ENCODE measurements at places on chromosomes 2 and 18.
A peak's percentile ranks its signal among the peaks of the same experiment; 100 is the strongest.

- DNase-seq, result no peak
Measured at GRCh38 chr2:69716555-69717120, 25.3 kb upstream of the ANXA4 start.

GRCh38 chr2:18119883-18120282, 241.4 kb downstream of the KCNS3 start:
- DNase-seq, result no peak

GRCh38 chr2:133818661-133819060, 250.4 kb upstream of the NCKAP5 start:
- no peak for DNase-seq

GRCh38 chr2:72913486-72914205, 3.7 kb upstream of the EMX1 start:
- DNase-seq, result no peak

GRCh38 chr2:167863377-167863776, 384.0 kb downstream of the STK39 start:
- no peak for DNase-seq

DNA sequence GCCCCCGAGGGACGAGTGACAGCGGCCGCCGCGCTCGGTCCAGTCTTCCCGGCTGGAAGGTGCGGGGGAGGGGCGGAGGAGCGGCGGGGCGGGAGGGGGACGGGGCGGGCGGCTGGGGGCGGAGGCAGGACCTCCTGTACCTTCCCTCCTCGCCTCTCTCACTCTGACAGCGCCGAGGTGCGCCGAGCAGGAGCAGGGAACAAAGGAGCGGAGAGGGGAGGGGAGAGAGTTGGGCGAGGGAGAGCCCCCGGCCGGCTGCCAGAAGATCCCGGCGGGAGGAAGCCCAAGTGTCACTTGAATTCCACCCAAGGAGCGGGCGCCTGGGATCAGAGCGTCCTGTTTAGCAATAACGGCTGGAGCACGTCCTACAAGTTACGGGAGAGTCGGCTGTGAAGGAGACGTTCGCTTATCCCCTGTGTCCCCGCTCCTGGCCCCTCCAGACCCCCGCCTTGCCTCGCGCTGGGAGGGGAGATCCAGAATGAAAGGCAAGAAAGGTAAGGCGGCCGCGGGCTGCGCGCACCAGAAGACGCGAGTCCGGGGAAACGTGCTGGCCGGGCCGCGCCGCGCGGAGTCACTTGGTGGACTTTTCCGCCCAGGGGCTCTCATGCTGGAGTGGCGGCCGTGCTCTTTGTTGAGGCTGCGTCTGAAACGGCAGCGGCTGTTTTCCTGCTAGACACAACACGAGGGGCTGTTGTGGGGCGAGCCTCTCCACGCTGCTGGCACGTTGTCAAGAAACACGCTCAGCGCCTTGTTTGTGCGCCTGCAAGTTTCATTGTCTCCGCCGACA, at the start of gene TGIF1:
Gene TGIF1 (plus strand): TSS at position 161 of the 787 bp plus-strand sequence. CDS start 318 bp downstream, at position 479.
- DNase-seq, result peak; percentile 38

- no peak for DNase-seq
Measured at GRCh38 chr2:128449226-128450061, 130.8 kb upstream of the HS6ST1 start.

DNA sequence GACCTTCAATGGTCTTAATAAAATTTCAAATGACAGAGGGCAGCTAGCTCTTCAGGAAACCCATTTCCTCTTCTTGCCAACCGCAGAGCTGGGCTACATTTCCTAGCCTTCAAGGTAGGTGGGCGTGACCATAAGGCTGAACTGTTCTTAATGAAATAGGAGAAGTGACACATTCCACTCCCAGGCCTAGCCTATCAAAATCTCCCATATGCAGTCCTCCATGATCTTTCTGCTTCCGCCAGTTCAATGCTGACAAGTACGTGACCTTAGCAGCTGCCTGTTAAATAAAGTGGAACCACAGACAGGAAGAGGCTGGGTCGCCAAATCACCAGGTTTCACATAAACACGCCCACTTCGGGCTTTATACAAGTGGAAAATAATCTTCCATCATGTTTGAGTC, 13.2 kb downstream of the SERPINE2 start:
- no peak for DNase-seq

GRCh38 chr2:74002505-74003421, 18.1 kb downstream of the TET3 start:
- peak; percentile 96 for DNase-seq

GRCh38 chr2:222701233-222701632, 29.8 kb downstream of the MOGAT1 start:
- no peak for DNase-seq

DNA sequence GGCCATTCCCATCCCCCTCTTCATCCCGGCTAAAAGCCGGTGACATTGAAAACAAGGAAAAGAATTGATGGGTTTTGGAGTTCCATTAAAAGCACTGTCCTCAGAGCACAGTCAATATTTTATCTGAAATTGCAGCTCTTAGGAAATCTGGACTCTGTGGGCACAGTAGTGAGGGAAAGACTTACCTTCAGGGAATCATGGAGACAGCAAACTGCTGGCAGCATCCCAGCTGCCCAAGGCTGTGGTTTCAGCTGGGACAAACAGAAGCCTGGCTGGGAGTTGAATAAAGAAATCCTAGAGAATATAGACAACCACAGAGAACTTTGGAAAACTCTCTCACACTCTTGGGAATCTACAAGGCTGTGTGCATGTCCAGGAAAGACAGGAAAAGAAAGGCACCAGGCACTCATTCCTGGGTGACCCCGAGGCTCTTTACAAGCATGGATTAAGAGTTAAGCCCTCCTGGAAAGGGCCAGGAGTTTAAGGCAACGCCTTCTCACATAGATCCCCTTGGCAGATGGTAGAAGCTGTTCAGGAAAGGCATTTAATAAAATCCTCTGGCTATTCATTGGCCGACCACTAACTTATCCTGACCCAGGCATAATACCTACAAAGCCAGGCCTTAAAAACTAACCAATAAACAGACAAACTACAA, 255.1 kb downstream of the MYT1L start:
- no peak for DNase-seq

DNA sequence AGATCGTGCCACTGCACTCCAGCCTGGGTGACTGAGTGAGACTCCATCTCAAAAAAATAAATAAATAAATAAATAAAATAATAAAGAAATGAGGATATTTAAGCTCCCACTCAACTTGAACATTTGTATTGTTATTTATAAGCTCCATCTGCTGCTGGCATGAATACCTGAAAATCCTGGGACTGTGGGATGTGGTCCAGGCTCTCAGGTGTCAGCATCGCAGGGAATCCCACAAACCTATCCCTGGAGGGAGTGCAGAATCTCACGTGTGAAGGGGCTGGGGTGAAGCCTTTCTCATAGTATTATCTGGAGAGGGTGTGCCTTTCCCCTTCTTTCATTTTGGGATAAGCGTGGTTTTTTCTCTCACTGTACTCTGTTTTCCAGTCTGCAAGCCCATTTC, 47.4 kb upstream of the POLE4 start:
- no peak for DNase-seq

DNA sequence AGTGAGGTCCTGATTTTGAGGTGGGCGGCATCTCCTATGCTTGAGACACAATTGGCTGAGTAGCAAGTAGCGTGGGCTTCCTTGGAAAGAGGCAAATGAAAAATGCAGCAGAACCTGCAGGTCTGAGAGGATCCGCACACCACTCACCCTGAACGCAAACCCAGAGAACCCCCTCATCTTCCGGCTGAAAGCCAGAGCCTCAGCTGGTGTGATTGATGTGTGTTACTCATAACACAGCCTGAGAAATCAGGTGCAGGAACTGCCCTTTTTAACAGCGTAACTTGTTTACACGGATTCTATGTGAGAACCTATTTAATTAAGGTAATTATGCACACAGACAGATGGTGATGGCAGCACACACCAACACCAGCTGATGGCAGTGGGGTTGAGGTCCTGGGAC, 123.4 kb downstream of the MRO start:
- no peak for DNase-seq

- no peak for DNase-seq
Measured at GRCh38 chr2:175965773-175966172, 36.3 kb downstream of the LNPK start.

GRCh38 chr18:40524881-40525280, 1430.2 kb upstream of the PIK3C3 start:
- no peak for DNase-seq

DNA sequence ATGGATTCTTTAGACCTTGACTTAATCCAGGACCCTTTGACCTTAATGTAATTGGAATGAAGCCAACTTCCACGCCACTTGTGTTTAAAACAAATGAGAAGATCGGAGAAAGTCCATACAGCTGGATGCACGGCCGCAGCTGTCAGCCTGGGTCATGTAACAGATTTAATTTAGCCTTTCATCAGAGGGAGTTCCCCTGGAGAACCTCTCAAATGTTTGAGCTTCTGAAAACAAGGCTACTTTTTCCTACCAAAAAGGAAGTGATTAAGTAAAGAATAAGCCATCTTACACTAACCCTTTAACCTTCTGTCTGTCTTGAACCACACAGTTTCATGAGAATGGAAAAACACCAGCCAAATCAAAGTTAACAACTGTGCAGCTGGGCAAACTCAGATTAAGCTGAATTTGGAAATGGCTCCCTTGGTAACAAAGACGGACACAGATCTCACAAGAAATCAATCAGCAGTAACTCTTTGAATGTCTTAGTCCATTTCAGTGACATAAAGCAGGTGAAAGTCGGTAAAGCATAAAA, 103.6 kb downstream of the DOCK10 start:
- DNase-seq, result no peak

DNA sequence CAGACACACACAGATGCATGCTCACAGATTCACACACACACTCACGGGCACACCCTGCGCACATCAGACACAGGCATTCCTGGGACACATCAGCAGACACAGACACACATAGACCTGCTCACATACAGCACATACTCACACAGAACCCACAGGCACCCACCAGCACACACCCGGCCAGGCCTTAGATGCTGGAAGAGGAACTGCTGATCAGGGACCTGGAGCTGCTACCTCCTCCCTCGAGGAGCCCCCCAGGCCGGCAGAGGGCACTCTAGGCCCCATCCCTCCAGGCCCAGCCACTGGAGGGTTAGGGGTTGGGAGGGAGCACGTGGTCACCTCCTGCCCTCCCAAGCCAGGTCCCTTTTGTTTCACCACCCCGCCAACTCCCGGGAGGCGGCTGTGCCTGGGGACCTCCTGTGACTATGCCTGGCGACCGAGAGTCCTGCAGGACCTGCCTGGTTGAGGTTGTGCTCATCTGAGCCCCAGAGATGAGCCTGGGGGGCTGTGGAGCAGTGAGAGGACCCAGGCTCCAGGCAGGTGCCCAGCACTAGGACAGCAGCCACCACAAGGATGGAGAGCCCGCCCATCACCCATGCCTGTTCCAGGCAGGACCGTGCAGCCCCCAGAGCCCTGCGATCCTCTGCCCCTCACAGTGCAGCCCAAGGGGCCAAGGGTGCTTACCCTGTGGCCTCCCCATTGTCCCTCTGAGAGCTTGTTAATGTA, 21.0 kb upstream of the PTMA start:
- peak; percentile 88 for DNase-seq

DNA sequence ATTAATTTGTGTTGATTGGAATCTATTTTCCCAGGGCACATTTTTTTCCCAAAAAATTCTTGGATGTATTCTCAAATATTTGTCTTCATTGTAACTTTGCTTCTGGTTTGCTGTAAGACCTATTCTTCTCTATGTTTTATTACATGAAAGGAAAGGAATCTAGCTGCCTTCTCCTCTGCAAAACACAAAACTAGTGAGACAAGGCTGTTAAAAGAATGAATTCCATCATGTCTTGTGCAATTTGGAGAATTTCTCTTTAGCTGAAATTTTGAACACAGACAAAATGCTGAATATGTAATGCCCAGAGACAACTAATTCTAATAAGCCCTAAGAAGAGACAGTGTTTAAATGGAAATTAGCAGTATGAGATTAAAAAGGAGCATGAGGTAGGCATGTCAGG, 275.9 kb downstream of the CDH20 start:
- no peak for DNase-seq

Measured in GM13976 (cell line).